Left kidney (tissue), 8 donors: ENCODE measurements at places on chromosomes 13 and 19. TPM values are rescaled to one million over a fixed set of nuclear protein-coding genes. Genes with fewer than 3 reads are reported as not detected.
A peak's percentile ranks its signal among the peaks of the same experiment; 100 is the strongest.

The DNAAF3 gene
- 7.5 TPM for polyA plus RNA-seq

DNA sequence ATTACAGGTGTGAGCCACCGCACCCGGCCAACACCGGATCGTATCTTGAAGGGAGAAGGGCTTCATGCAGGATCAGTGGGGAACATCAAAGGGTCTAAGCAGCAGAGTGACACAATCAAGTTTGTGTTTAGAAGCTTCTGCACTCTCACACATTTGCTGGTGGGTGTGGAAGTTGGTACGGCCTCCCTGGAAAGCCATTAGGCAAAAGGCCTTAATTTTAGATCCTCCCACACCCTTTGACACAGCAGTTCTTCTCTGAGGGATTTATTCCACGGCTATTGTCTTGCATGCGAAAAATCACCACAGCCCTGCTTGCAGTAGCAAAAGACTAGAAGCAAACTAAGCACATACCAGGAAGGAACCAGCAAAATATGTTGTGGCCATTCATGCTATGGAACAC, 18.3 kb upstream of the SLC1A5 start:
- no peak for DNase-seq

The MTUS2 gene
- 0.52 TPM for polyA plus RNA-seq

DNA sequence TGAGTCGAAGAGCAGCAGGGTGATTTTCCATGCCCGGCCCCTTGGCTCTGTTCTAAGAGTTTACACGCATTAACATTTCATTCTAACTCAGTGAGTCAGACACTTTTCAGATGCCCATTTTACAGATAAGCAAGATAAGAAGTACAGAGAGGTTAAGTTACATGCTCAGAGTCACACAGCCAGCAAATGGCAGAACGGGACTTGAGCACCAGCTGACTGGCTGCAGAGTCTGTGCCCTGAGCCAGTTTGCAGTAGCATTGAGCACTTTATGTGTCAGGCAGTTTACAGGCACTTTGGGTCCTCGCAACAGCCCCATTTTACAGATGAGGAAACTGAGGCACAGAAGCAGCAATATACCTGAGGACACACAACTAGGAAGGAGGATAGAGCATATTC, 19.0 kb downstream of the CCDC8 start:
- no peak for DNase-seq

The LIM2 gene
- 0.18 TPM for polyA plus RNA-seq

- DNase-seq: no peak
Measured at GRCh38 chr13:109274188-109274821, 512.1 kb downstream of the IRS2 start.

DNA sequence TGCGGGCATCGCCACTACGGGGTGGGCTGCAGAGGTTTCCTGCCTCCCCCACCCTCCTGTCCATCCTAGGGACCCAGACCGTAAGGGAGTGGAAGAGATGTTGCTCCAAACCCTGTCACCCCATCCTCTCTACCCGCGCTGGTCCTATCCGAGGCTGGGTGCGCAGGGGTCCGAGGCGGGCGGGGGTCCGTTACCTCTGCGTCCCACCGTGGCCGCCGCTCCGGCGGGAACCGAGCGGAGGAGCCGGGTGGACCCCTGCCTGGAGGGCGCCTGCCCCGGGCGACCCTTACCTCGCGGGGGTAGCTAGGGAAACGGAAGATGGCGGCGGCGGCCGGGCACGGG, at the start of gene DGKH:
Gene DGKH, plus strand, starts transcription at position 307 of the 342 bp plus-strand sequence. CDS start 126 bp downstream, outside the sequence.
- no peak for DNase-seq

DNA sequence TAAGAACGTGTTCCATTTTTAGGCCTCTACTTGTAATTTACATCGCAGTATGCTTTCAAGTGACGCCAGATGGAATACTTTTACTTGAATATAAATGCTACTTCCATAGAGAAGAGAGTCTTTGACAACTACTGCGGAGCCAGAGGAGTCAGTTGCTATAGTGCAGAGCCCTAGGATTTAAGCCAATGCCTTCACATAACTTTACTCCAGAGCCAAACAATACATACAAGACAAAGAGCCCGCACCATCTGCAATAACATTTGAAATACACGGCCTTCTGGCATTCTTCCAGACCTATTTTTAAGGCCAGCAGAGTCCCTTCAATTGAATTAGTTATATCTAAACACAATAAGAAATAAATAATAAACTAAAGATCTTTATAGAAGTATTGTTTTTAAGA, 59.4 kb downstream of the XPO4 start:
- DNase-seq: peak; percentile 19

The PSG11 gene
- not detected for polyA plus RNA-seq

GRCh38 chr19:55340784-55341147, 1.1 kb downstream of the KMT5C start:
- no peak for DNase-seq
